Hindlimb muscle (tissue), 1 donor: ENCODE measurements at places on chromosomes 6 and 20.
A peak's percentile ranks its signal among the peaks of the same experiment; 100 is the strongest.

DNA sequence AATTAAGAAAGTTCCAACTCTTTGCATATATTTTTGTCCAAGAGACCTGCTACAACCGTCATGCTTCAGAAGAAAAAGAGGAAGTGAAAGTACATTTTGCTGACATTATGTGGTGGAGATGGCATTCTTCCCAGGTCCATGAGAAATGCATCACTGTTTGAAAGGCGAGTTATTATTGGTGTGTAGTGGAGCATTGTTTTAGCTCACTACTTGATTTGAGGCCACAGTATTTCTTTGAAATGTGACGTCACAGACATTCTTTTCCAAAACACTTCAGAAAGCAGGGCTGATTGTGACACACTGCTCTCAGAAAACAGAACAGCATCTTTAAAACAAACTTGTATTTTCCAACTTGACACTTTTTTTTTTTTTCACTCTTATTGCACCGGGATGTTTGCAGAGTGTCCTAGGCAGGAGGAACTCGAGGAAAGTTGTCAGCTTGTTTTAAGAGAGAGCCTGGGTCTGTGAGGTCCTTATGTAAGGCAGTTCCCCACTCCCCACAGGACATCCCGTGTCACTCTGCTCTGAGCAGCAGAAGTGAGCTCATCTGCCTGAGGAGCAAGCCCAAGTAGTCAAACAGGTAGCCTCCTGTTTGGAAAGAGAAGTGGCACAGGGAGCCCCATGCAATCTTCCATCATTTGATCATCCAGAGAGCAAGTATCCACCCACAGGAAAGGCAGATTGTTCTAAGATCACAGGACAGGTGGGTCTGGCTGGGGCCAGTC, 1.1 kb downstream of the SPTLC3 start:
- DNase-seq: peak; percentile 88

GRCh38 chr6:13527671-13528056, 40.3 kb upstream of the GFOD1 start:
- DNase-seq: no peak

DNA sequence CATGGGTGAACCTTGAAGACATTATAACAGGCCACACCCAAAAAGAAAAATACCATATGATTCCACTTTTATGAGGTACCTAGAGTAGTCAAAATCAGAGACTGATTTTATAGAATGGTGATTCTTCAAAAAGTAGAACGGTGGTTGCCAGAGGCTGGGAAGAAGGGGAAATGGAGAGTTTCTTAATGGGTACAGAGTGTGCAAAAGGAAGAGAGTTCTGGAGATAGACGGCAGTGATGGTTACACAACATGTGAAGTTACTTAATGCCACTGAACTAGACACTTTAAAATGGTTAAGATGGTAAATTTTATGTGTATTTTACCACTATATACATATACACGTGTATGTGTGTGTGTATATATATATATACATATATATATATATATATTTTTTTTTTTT, 80.8 kb downstream of the PRND start:
- DNase-seq: no peak

GRCh38 chr20:59400708-59401107, 100.3 kb downstream of the EDN3 start:
- DNase-seq: no peak

GRCh38 chr6:114389111-114389510, 46.3 kb upstream of the HS3ST5 start:
- DNase-seq: no peak

DNA sequence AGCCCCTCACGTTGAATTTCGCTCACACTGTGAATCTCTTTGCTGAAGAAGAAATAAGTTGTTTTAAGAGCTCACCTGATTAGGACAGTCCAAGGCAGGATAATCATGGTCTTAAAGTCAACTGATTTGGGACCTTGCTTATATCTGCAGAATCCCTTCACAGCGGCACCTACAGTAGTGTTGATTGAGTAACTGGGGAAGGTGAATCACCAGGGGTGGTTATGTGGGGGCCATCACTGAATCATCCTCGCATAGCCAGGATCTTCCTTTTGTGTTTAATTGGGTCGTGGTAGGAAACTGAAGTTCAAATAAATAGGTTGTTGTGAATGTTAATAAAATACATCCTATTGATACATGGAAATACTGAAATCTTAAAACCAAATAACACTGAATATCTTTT, 20.2 kb upstream of the MICA start:
- no peak for DNase-seq

DNA sequence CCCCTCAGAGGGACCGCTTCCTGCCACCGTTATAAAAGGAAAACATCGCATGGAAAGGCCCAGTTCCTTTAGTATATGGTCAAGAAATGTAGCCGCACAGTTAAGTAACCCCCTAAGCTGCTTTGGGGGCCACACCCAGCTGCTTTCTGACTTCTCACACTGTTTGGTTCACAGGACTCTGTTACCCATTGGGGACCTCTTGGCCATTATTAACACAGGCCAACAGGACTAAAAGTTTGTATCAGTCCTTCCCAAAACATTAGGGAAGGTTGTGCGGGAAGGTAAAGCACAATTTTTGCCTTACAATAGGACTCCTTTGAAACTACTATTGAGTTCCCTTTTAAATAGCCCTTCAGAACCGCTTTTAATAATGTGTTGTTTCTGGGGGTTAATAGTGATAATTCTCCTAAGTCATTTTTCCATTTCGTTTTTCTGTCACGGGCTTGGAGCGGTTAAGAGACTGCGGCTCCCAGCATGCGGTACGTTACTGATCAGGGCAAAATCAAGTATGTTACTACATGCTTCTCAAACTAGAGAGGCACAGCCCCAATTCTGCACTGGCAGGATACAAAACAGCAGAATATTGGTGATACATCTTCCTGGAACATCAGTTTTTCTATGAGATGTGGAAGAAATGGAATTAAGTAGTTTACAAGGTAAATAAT, 668 bp upstream of the RPP40 start:
- no peak for DNase-seq

DNA sequence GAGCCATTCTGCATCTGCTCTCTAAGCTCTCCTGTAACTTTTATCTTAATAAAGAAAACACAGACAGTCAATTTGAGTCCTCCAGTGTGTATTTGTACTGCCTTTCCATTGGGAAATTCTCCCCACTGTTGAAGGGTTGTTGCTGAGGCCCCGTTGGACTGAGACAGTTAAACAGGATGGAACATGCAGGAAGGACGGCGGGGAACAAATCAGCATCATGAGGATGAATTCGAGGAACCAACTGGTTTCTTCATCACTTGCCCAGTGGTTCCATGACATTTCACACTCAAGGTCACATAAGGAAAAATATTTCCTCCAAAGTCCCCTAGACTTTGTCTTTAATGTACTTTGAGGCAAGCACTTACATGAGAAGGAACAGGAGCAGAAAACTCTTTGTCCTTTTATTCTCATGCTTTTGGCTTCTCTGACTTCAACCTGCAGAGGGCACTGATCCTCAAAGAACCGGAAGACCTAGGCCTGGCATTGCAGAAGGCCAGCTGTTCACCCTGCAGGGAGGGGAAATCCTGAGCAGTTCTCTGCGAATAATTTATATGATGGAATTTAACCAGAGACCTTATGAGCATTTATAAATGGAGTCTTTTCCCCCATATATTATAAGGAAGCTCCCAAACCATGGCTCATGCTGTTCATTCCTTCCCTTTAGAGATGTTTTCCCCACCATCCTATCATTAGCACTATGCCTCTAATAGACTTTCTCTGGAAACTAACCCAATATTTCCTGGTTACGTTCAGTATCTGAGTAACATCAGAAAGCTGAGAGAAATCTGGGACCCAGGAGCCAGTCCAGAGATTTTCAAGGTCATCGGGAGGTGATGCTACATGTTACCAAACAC, 55.2 kb upstream of the ADGRF1 start:
- DNase-seq: peak; percentile 56

- no peak for DNase-seq
These were observed 178.8 kb upstream of the AFDN start for GRCh38 chr6:167647737-167648470.

DNA sequence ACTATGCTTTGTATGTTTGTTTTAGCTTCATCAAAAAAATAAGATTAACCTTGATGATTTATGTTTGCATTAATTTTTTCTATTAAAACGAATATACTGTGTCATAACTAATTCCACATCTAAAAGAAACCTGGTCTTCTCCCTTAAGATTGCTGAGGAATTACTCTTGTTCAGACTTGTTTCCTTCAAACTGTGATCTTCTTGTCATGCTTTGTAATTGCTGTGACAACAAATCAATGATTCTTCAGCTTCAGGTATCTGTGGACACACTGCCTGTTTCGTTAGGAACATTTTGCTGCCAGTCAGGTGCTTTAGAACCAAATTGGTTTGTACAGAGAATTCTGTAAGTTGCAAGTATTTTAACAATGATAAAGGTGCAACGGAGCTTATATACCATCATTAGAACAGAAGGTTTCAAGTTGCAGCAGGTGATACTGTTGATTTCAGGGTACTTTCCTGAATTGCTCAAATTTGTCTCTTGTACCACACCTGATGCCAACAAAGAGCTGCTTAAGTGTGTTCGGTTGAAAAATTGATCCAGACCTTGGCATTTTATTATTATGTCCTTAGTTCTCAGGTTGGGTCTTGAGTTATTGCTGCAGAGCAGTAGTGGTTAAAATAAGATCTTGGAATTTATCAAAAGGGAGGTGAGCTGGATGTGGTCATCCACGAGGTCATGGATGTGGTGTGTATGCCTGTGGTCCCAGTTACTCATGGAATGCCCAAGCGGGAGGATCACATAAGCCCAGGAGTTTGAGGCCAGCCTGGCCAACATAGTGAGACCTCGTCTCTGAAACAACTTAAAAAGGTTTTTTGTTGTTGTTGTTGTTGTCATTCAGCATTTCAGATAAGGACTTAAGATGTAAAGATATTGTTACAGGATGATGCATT, 19.5 kb downstream of the SYTL3 start:
- no peak for DNase-seq

DNA sequence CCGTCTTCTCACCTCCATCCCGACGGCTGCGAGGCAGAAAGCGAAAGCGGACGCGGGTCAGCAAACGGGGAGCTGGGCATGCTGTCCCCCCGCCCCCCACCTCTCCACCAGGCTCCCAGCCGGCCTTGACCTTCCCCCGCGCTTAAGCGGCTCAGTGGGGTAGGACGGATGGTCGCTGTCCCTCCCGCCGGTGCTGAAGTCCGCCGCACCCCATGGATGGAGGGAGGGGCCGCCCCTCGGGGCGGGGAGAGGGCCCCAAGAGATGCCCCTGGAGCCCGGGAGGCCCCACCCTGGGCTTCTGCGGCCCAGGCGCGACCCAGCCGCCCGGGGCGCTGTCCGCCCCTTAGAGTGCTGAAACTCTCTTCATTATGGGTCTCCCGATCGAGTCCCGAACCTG, at the start of gene KCNB1:
TSS of gene KCNB1 (minus strand) at position 48 of the 397 bp plus-strand sequence. CDS start 188 bp downstream, outside the sequence.
- DNase-seq: peak; percentile 58

DNA sequence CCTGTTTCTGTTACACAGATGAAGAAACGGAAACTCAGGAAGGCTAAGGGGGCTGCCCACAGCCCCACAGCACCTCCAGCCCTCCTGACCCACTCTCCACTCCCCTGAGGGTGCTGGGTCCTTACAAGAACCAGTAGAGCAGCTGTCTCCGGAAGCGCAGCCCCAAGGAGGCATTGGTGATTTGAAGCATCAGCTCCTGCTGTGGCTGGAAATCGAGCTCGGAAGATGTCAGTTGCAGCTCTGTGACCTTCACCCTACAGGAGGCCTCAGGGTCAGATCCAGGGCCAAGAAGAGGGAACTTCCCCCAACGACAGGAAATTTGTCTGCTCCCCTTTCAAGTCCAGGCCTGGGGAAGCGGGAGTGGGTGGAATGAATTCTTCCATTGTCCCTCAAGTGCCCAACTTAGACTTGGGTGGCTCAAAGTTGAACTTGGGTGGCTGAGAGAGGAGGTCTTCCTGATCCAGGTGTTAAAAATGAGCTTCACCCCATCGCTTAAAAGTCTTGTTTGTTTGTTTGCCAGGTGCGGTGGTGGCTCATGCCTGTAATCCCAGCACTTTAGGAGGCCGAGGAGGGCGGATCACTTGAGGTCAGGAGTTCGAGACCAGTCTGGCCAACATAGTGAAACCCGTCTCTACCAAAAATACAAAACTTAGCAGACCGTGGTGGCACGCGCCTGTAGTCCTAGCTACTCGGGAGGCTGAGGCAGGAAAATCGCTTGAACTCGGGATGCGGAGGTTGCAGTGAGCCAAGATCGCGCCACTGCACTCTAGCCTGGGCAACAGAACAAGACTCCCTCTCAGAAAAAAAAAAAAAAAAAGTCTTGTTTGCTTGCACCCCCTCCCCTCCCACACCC, 1.9 kb downstream of the PLTP start:
- no peak for DNase-seq

GRCh38 chr6:155818698-155819097, 363.1 kb upstream of the NOX3 start:
- DNase-seq: no peak

DNA sequence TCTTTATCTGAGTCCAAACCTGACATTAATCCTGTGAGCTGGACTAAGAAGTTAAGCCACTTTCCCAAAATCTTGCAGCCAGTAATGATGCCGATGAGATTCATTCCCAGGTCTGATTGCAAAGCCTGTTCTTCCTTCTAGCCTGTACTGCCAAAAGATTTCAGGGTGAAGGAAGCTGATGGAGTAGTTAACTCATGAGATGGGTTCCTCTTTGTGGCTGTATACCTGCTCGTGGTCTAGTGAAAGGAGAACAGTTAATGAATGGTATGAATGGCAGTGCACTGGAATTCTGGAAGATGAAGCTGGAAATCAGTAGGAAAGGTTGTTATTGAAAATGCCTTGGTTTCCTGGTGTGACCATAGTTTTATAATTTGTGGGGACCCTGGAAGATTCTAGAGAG, 112.0 kb downstream of the FYN start:
- DNase-seq: no peak

DNA sequence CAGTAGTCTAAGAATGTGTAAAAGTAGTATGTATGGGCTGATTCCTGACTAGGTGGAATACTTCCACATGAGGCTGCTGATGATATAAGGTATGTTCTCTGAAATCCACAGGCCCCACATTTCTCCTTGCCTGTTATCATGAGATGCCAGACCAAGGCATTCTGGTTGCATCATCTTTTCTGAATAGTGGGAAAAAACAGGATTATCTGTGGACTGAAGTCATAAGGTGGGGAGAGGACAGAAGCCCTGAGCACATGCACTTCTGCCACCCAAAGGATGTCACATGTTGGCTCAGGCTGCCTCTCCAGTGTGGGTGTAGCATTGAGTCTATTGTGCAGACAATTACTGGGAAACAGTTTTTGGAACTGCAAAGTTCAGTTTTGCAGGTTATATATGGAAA, 184.5 kb upstream of the RAB32 start:
- no peak for DNase-seq
